ENCODE measurements at places on chromosomes 1 and 21. TPM values are rescaled to one million over a fixed set of nuclear protein-coding genes. Genes with fewer than 3 reads are reported as not detected.

GRCh38 chr21:14737922-14738321 lies 191.8 kb upstream of the SAMSN1 start:
- DNase-seq = peak; percentile 55
- no peak overlapping the region for H3K4me3 ChIP-seq
- no peaks in the 10 kb centered on the region for H3K27me3 ChIP-seq
- no peaks in the 10 kb centered on the region for H3K4me1 ChIP-seq
- H3K36me3 ChIP-seq = no peaks in the 10 kb centered on the region

GRCh38 chr1:51570063-51570710 lies 46.7 kb upstream of the OSBPL9 start:
- DNase-seq = peak; percentile 39
- H3K27me3 ChIP-seq = no peaks in the 10 kb centered on the region
- H3K4me3 ChIP-seq = no peak overlapping the region
- H3K36me3 ChIP-seq = no peaks in the 10 kb centered on the region
- no peak overlapping the region for H3K27ac ChIP-seq

GRCh38 chr1:231266811-231267322 lies 25.9 kb downstream of the GNPAT start:
- peak; percentile 8 for DNase-seq
- no peak overlapping the region for H3K27ac ChIP-seq

DNA sequence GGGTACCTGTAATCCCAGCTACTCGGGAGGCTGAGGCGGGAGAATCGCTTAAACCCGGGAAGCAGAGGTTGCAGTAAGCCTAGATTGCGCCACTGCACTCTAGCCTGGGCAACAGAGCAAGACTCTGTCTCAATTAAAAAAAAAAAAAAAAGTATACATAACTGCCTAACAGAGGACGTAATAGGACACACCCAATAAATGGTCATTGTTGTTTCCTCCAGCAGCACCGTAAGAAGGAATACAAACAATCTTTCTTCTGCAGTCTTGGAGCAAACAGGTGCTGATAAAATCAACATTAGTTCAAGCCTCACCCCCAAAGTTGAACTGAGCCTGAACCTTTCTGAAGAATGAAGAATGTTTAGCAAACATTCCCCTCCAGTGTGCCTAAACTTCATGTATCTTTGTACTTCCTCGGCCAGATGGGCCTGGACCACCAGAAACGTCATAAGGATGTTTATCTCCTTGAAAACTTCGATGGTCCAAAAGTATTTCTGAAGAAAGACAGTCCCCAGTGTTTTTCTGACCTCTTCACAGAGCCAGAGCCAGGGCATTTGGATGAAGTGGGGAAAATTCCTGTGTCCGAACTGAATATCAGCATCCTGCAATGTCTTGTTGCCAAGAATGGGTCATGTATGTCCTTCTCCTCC lies 136.8 kb upstream of the F3 start:
- H3K27me3 ChIP-seq = no peaks in the 10 kb centered on the region
- DNase-seq = no peak
- H3K4me1 ChIP-seq = peaks cover 5% of the 10 kb centered on the region
- H3K4me3 ChIP-seq = no peak overlapping the region

SLC30A10 gene
- total RNA-seq = not detected

GRCh38 chr1:89536555-89537341 lies 12.1 kb downstream of the LRRC8B start:
- H3K36me3 ChIP-seq = no peaks in the 10 kb centered on the region
- H3K27ac ChIP-seq = no peak overlapping the region
- H3K4me3 ChIP-seq = no peak overlapping the region
- no peaks in the 10 kb centered on the region for H3K4me1 ChIP-seq
- no peaks in the 10 kb centered on the region for H3K27me3 ChIP-seq

GRCh38 chr1:19476450-19477190 lies 8.7 kb downstream of the CAPZB start:
- no peaks in the 10 kb centered on the region for H3K27me3 ChIP-seq
- H3K36me3 ChIP-seq = peaks cover 11% of the 10 kb centered on the region
- H3K27ac ChIP-seq = no peak overlapping the region
- no peak for DNase-seq
- H3K4me3 ChIP-seq = no peak overlapping the region
- peaks cover 21% of the 10 kb centered on the region for H3K4me1 ChIP-seq

GRCh38 chr1:225580238-225581099 lies 72.5 kb downstream of the ENAH start:
- H3K4me3 ChIP-seq = no peak overlapping the region
- DNase-seq = no peak
- peaks cover 27% of the 10 kb centered on the region for H3K4me1 ChIP-seq
- no peaks in the 10 kb centered on the region for H3K27me3 ChIP-seq
- H3K36me3 ChIP-seq = 0 out of 2 replicates have a peak, but pooled peaks cover 6% of the 10 kb centered on the region

GRCh38 chr1:212974711-212975110 lies 24.4 kb downstream of the VASH2 start:
- H3K27ac ChIP-seq = no peak overlapping the region
- H3K4me3 ChIP-seq = no peak overlapping the region
- H3K36me3 ChIP-seq = no peaks in the 10 kb centered on the region
- peaks cover 23% of the 10 kb centered on the region for H3K27me3 ChIP-seq
- no peaks in the 10 kb centered on the region for H3K4me1 ChIP-seq

GRCh38 chr1:208272311-208272710 lies 28.1 kb upstream of the PLXNA2 start:
- H3K27ac ChIP-seq = no peak overlapping the region
- no peak for DNase-seq
- H3K4me3 ChIP-seq = no peak overlapping the region

DPM3 gene
- total RNA-seq = 50.7 TPM

DNA sequence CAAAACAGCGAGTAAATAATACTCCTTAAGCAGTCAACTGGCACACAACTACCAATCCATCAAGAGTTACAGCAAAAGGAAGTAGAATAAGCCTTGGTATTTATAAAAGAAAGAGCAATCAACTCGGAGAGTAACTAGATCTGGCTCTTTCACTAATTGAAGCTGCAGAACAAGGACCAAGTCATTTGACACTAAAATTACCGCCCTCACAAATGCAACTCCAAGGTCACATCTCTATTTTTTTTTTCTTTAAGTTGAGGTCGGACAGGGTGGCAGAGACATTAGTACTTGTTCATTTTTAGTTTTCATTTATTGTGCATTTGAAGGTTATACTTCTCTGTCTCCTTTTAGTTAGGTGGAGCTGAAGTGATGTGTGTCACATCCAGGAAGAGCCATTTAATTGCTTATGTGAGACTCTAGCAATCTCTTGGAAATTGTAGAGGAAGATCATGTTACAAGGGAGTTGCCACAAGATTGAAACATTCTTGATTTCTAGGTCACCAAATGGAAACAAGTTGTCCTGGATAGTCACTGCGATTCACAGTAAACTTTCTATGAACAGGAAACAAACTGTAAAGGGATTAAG lies 138.1 kb upstream of the ADAMTS5 start:
- H3K36me3 ChIP-seq = no peaks in the 10 kb centered on the region
- peak; percentile 54 for DNase-seq
- no peak overlapping the region for H3K4me3 ChIP-seq
- H3K4me1 ChIP-seq = peaks cover 10% of the 10 kb centered on the region

GSTM5 gene
- 2.4 TPM for total RNA-seq

- no peak overlapping the region for H3K4me3 ChIP-seq
- no peaks in the 10 kb centered on the region for H3K27me3 ChIP-seq
- no peaks in the 10 kb centered on the region for H3K4me1 ChIP-seq
Observed at GRCh38 chr21:39951183-39952101, 84.2 kb downstream of the PCP4 start.

DNA sequence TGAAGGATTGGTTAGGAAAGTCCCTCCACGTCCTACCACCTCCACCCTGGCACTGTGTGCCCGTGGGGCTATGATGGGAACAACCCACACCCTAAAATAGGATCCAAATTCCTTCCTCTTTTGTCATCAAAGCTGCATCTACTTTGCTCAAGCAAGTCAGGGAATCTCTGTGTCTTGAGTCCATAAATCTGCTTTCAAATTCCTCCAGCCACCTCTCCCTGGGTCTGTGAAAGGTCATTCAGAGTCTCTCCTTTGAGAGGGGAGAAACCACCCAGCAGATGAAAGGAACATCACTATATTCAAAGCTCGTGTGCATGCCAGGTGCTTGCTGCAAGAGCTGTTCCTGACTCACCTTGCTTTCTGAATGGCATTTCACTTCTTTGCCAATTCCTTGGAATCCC lies 243.6 kb downstream of the TM2D1 start:
- peak; percentile 14 for DNase-seq
- H3K27ac ChIP-seq = no peak overlapping the region
- H3K4me3 ChIP-seq = no peak overlapping the region
- H3K4me1 ChIP-seq = peaks cover 8% of the 10 kb centered on the region
- 0 out of 2 replicates have a peak, but pooled peaks cover 5% of the 10 kb centered on the region for H3K27me3 ChIP-seq

All from GM23248 (cell line).